AG04450 (cell line): ENCODE measurements at places on chromosomes 5 and 9. TPM values are rescaled to one million over a fixed set of nuclear protein-coding genes. Genes with fewer than 3 reads are reported as not detected.

Gene CARTPT
- not detected in 2 replicates for polyA plus RNA-seq

DNA sequence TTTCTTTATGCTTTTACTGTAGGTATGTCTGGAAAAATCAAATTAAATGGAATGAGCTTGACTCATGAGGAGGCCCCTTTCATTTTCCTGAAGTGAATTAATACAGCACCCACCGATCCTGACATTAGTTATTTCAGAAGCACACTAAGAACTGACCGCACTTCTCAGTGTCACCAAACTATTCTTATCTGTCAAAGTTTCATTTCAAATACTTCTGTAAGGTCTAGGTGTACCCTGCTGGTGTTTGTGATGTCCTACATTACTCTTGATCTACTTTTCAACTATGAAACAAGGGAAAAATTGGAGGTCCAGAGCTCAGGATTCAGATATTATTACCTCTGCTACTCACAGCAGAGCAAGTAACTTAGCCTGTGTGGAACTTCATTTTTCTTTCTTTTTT, 1.8 kb upstream of the TEK start:
- no peak for DNase-seq

DNA sequence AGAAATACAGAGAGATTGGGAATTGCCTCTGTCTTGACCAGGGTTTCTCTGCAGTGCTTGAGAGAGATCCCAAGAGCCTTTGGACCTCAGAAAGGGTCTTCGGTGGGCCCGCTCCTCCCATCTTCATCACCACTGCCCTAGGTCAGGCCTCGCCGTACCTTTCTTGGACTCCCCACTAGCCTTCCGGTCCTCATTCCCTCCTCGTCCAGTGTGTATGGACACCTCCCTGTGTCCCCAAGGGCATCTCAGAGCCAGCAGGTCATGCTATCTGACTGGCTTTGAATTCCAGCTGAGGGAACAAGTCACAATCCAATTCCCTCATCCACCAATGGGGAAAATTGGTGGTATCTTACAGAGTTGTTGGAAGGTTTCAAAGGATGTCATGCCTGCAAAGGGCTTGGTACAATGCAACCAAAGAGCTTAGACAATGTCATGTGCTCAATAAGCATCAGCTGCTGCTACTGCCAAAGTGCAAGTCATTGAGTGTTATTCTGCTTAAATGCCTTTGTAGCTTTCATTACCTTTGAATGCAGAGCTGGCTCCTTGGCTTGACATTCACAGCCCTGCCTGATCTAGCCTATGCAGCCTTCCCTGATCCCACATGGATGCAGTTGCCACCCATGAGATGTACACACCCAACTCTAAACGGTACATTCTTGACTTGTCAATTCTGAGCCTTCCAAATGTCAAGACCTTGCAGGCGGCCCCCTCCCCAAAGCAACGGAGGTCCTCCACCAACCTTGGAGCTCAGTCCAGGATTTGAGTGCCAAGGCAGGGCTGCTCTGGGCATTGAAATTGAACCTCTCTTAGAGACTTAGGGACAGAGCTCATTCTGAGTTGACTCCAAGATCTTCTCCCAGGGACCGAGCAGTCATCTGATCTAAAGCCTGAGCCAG, 58.0 kb downstream of the HRH2 start:
- DNase-seq = no peak

- no peak for DNase-seq
Measured at GRCh38 chr5:118888556-118888955, 99.8 kb downstream of the DTWD2 start.

GRCh38 chr9:91162311-91162710, 199.4 kb downstream of the AUH start:
- DNase-seq = no peak

DNA sequence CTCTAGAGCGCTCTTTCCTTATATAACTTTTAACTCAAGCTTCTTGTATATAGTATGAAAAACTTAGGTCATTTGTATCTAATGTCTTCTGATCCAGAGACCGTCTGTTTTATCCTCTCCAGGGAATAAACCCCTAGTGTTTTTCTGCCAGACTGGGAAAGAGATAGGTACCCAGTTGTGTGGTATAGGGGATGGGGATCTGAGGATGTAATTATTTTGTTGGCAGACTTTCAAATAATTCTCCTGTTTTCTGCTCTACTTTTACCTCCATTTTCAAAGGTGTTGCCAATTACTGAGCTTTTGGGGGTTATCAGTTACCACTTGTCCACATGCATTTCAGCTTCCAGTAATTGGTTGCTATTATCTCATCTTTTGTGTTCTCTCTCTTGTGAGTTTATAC, 17.9 kb downstream of the CCDC171 start:
- DNase-seq = no peak
